H4 (cell line): ENCODE measurements at places on chromosomes 2 and 18. TPM values are rescaled to one million over a fixed set of nuclear protein-coding genes. Genes with fewer than 3 reads are reported as not detected.

The IRS1 gene
- 3.4 and 6.0 TPM in 2 replicates for total RNA-seq

The ERICH2 gene
- 0.68 and 1.1 TPM in 2 replicates for total RNA-seq

- peak; percentile 53 for DNase-seq
Observed at GRCh38 chr2:95760806-95761525, 169.2 kb downstream of the TRIM43 start.

DNA sequence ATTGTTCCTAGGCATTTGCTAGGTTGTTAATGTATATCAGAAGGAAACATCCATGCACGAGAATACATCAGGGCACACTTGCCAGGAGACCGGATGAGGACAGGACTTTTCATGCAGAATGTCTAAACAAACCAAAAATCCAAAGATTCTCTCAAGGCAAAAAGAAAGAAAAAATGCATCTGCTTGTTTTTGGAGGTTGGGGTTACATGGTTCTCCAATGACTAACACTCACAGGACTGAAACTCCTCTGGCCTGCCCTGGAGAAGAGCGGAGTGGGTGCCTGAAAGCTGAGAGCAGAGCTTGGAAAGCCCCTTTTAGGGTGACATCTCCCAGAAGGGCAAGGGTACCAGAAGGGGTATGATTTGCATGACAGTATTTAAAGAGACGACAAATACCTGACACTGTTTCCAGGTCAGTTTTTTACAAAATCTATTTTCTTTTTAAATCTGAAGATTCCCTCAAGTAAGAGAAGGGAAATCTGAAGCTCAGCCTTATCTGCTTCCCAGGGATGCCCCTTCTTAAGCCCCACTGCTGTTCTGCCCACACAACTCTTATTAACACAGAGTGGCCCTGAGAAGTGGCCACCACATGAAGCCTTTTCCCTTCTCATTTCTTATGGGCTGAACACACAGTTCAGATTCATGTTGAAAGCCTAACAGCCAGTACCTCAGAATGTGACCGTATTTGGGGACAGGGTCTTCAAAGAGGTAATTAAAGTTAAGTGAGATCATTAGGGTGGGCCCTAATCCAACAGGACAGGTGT is 216.4 kb downstream of the STK39 start:
- DNase-seq = no peak

DNA sequence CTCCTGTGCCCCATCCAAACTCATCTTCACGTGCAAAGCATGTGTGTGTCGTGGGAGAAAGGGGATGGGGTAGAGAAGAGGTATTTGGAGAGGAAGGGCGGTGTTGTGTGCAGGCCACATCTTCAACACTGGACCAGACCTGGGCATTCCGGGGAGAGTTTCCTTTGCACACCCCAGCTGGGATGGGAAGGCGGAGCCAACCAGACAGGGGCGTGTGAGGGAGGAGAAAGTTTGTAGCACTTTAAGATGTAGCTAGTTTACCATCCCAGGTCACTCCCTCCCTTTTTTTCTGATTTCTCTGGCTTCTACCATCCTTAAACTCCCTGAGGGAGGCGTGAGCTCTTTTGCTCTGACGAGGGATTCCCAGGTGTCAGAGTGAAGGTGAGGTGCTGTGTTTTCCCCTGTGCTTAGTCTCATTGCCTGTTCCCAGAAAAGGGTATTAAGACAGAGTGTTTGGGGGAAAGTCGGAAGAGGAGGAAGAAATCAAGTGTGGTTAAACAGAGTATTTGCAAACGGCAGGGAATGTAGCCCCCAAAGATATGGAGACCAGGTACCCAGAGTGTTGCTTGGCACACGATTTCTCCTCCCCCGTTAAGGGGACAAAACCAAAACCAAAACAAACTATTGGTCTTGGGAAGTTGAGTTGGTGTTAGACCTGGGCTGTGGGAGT is 1.6 kb downstream of the SETBP1 start:
- peak; percentile 16 for DNase-seq
